Fibroblast of skin of scalp (primary cell): ENCODE measurements at places on chromosomes 2 and 18.

GRCh38 chr18:36315736-36316135 is 18.2 kb downstream of the FHOD3 start:
- peak; percentile 74 for DNase-seq

DNA sequence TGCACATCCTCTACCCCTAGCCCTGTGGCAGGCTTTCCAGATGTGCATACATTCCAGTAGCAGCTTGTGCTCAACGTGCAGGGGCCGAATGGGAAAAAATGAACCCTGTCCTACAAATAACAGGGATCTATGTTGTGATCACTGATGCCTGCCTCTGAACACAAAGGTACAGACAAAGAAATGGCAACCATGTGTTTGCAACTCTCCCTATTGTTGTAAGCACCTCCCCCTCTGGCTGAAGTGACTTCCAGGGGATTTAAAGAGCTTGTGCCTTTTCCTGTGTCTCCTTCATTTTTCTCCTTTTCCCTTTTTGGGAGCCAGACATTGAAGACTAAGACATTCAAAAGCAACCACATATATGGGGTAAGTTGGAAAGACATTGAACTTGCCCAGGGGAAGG is 21.6 kb downstream of the ARHGAP25 start:
- no peak for DNase-seq

GRCh38 chr2:206535260-206535986 is 92.1 kb downstream of the ADAM23 start:
- no peak for DNase-seq

DNA sequence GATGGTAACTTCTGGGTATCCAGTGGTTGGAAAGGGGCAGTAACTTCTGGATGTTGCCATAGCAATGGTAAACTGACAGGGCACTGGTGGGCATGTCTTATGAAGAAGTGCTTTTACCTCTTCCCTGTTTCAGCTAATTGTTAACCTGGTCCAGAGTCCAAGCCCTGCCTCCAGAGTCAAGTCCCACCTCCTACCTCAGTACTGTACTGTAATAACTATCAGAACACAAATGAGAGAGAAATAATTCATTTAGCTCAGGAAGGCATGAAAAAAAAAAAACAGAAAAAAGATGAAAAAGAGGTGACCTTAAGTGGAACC is 237.0 kb downstream of the ZNF804A start:
- no peak for DNase-seq

DNA sequence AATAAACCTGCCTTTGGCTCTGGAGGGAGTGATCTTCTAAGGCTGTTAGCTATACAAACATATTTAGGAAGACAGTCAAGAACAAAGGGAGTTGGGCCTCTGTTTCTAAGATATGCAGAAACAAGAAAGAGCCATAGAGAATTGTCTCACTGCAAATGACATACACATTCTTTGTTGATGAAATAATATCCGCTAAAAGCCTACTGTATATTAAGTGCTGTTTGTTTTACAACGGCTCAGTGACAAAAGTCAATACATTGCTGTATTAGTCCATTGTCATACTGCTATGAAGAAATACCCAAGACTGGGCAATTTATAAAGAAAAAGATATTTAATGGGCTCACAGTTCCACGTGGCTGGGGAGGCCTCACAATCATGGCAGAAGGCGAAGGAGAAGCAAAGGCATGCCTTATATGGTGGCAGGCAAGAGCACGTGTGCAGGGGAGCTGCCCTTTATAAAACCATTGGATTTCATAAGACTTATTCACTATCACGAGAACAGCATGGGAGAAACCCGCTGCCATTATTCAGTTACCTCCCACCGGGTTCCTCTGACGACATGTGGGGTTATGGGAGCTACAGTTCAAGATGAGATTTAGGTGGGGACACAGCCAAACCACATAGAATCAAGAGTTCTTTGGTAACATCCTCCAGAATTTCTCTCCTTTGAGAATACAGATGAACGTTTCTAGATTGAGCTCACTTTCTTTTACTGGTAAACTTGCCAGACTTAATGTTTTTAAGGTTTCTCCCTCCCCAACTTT is 157.8 kb downstream of the PIK3C3 start:
- peak; percentile 47 for DNase-seq

- DNase-seq: no peak
Observed at GRCh38 chr2:173347305-173348168, 7.1 kb upstream of the CDCA7 start.

DNA sequence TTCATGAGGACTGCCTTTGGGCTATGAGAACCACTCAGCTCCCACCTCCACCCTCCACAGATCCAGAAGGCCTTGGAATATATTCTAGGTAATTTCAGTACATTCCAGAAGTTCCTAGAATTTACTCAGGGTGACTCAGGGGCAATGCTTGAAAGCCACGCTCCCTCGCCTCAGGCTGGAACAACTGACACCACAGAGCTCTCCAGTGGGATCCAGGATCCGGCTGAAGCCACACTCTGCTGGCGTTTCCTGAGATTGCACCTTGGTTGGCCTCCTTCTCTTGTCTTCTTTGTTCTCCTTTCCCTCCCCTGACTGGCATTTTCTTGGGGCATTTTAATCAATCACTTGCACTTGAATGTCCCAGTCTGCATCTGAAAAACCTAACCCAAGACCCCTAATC is 92.6 kb upstream of the KCNE4 start:
- peak; percentile 93 for DNase-seq

DNA sequence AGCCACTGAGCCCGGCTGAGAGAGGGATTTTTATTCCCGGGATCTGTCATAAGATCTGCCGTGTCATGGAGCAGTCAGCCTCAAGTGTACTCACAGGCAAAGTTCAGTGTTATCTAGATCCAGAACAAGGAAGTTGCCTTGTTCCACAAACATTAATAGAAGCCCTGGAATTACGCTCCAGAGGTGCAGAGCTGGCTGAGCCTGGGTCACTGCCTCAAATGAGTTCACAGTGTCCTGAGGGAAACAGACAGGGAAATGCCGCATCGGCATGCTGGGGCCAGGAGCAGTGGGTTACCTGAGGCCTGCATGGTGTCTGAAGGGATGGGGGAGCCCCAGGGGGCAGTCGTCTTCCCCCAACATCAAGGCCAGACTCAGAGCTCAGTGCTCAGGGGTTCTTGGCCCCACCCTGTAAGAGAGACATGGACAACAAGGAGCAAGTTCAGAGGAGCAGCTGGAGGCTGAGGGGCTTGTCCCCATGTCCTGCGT is 42.7 kb upstream of the ODC1 start:
- no peak for DNase-seq

GRCh38 chr2:204722691-204723090 is 177.4 kb downstream of the PARD3B start:
- no peak for DNase-seq

- DNase-seq: no peak
Observed at GRCh38 chr2:238901461-238902057, 53.7 kb downstream of the TWIST2 start.

- DNase-seq: no peak
Observed at GRCh38 chr18:72091369-72091768, 452.8 kb downstream of the CBLN2 start.

DNA sequence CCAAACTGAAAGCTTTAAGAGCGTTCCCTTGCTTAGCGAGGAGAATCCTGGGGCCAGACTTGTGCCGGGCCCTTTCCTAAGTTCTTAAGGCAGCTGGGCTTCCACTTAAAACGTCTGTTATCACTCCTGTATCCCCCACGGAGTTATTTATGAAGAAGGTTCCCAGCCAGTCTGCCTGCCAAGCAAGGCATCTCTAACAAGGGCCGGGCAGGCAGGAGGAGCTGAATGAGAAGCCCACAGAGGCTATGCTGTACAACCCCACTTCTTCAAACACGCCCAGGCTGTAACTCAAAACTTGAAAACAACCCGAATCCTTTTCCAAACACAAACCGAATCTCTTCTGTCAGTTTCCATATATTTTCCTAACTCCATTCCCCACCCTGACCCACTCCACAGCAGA is 39.0 kb upstream of the ZFP36L2 start:
- DNase-seq: peak; percentile 53

DNA sequence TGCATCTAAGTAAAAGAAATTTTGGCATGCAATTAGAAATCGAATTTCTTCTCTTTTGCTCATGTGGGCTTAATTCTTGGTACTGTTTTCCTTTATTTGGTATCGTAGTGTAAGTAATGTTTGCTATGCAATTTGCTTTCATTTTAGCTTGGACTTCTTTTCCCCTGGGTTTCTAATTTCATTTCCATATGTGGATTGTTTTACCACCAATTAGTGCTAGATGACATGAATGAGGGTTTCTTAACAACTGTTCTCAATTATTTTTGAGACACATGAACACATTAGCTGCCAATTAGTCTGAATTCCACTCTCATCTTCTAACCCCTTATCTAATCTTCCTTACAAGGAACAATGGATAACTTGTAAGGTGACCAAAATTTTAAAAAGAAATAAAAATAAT is 1047.2 kb upstream of the PIK3C3 start:
- peak; percentile 11 for DNase-seq
